Stimulated activated CD4-positive, alpha-beta T cell treated with anti-CD3 and anti-CD28 coated beads, Interleukin-1b, Interleukin-23, amount 100 ng/mL, for 24 hours (primary cell): ENCODE measurements at places on chromosomes 12 and 14.

- DNase-seq, result no peak
Observed at GRCh38 chr12:2634471-2634870, 160.3 kb upstream of the FKBP4 start.

- DNase-seq, result no peak
Observed at GRCh38 chr14:33711811-33712216, 239.1 kb downstream of the EGLN3 start.

DNA sequence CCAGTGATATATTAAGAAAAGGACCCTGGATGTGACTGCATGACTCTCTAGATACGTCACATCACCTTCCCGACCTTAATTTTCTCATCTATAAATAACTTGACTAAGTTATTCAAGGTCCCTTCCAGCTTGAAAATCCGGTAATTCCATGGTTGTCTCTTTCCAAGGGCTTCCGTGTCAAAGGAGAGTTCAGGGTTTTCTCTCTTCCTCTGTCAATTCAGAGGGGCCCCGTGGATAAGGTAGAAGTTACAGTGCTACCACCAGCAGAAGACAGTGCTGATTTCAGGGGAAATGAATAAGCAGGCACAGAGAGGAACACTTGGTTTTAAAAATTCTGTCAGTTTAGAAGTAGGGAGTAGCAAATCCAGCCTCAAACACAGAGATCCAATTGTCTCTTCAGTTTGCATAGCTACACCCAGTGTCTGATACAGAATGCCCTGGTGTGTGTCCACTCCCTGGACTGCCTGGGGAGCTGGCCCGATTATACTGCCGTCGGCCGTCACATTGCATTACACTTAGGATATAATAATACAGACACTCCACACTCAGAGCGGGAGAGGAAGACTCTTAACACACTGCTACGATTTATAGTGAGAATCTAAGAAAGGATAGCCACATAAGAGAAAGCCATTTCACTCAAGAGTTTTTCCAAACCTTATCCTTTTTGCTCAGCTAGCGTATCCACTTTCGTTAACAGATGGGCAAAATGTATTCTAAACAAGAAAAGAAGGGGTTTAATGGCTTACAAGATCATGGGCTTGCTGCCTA, 54.7 kb upstream of the GTF2A1 start:
- DNase-seq, result no peak

GRCh38 chr12:117583677-117584225, 222.3 kb upstream of the NOS1 start:
- no peak for DNase-seq
